ENCODE measurements at places on chromosomes 6 and 20. TPM values are rescaled to one million over a fixed set of nuclear protein-coding genes. Genes with fewer than 3 reads are reported as not detected.

PRSS16 gene
- total RNA-seq = 13.3 TPM

GRIK2 gene
- total RNA-seq = not detected

THBD gene
- not detected for total RNA-seq

PRPH2 gene
- total RNA-seq = not detected

IFNGR1 gene
- 23.6 TPM for total RNA-seq

COL19A1 gene
- total RNA-seq = 0.30 TPM

CDKAL1 gene
- total RNA-seq = 21.1 TPM

CALHM6 gene
- 1.8 TPM for total RNA-seq

BTN1A1 gene
- total RNA-seq = 1.0 TPM

DPPA5 gene
- not detected for total RNA-seq

ARHGAP40 gene
- not detected for total RNA-seq

LRRC73 gene
- total RNA-seq = 0.25 TPM

KIF25 gene
- not detected for total RNA-seq

LGSN gene
- total RNA-seq = 0.76 TPM

DEFB124 gene
- not detected for total RNA-seq

SPATS1 gene
- total RNA-seq = not detected

NOTCH4 gene
- total RNA-seq = 2.1 TPM

MATN4 gene
- not detected for total RNA-seq

NFATC2 gene
- total RNA-seq = 43.7 TPM

TINAG gene
- not detected for total RNA-seq

TREML4 gene
- total RNA-seq = not detected

EFCAB8 gene
- not detected for total RNA-seq

PRRT1 gene
- 2.4 TPM for total RNA-seq

SOBP gene
- 31.3 TPM for total RNA-seq

PACSIN1 gene
- 88.4 TPM for total RNA-seq

KCNK5 gene
- total RNA-seq = not detected

ATP6V1G2 gene
- total RNA-seq = 15.9 TPM

MROH8 gene
- 5.7 TPM for total RNA-seq

MYH7B gene
- total RNA-seq = 0.70 TPM

RAB23 gene
- 4.1 TPM for total RNA-seq

KIAA1755 gene
- not detected for total RNA-seq

EPM2A gene
- total RNA-seq = 40.0 TPM

TMC2 gene
- not detected for total RNA-seq

NELFE gene
- total RNA-seq = 76.1 TPM

RCAN2 gene
- total RNA-seq = not detected

EEF1A2 gene
- total RNA-seq = 0.92 TPM

POU5F1 gene
- total RNA-seq = 0.86 TPM

PAK5 gene
- total RNA-seq = not detected

CDH26 gene
- total RNA-seq = 0.26 TPM

MYCT1 gene
- total RNA-seq = 2.9 TPM

PLG gene
- total RNA-seq = 2.3 TPM

TMEM244 gene
- not detected for total RNA-seq

GJA10 gene
- total RNA-seq = not detected

FAM83B gene
- not detected for total RNA-seq

DYNLT2 gene
- 7.5 TPM for total RNA-seq

EPPIN gene
- total RNA-seq = not detected

PTCRA gene
- total RNA-seq = 0.91 TPM

ULBP3 gene
- total RNA-seq = 4.3 TPM
